ENCODE measurements at places on chromosomes 7 and 10.

DNA sequence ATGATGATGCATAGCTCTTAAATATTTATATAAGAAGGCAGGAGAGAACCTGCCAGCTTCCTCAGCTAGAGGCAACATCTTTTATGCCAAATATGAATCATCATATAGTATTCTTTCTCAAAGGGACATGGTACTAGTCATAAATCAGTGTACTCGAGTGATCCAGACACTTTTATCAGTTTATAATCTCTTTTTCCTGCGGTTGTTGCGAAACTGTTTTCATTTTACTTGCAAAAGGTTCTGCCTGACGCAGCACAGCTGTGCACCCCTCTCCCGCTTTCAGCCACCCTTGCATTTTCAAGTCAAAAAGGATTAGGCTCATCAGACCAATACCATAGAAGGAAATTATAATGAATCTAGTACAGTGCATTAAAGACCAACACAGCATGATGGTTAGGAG is 332.3 kb upstream of the PRKCQ start:
- DNase-seq, result no peak

DNA sequence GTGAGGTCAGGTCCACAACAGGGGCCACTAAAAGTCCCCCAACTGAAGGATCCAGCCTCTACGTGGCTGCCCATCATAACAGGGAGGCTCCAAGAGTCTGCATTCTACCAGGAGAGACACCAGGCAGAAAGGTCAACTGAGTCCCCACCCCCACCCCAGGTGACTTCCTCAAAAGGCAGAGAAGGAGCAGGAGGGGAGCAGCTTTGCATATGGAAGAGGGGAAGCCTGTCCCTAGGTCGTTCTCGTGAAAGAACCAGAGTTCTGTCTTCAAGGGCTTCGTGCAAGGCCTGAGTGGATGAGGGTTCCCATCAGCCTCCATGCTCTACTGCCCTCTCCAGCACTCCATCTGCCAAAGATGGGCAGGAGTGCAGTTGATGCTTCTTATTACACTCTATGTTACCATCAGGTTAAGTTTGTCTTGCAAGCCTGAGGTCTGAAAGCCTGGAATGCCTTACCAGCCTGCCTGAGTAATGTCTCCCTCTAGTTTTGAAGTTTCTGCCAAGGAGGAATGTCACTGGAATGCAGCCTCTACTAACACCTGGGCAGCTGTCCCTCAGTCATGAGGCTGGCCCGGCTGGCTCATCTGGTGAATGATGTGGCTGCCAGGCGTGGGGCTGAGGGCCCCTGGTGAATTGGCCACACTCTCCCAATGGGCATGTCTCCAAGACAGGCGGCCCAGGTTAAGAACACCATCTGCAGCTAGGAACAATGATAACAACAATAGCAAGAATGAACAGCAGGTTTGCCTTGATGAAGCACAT is 54.3 kb upstream of the SMNDC1 start:
- no peak for DNase-seq

DNA sequence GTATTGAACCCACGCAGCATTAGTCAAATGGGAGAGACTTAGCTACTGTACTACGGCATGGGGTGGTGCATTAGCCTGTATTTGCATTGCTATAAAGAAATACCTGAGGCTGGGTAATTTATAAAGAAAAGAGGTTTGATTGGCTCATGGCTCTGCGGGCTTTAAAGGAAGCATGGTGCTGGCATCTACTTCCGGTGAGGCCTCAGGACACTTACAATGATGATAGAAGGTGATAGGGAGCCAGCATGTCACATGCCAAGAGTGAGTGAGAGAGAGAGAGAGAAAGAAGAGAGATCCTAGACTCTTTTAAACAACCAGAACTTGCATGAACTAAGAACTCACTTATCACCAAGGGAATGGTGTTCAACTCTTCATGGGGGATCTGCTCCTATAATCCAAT is 27.2 kb upstream of the CREB3L2 start:
- DNase-seq, result no peak

GRCh38 chr7:67644151-67644550 is 647.5 kb downstream of the TYW1 start:
- no peak for DNase-seq

GRCh38 chr10:58546722-58547445 is 34.2 kb downstream of the BICC1 start:
- no peak for DNase-seq

- DNase-seq, result no peak
Measured at GRCh38 chr10:106338486-106338885, 826.0 kb downstream of the SORCS1 start.

- no peak for DNase-seq
Measured at GRCh38 chr10:84665883-84666463, 337.6 kb downstream of the CCSER2 start.

GRCh38 chr10:78867555-78867939 is 201.2 kb upstream of the ZMIZ1 start:
- DNase-seq, result no peak

GRCh38 chr7:81467964-81468363 is 301.9 kb downstream of the HGF start:
- DNase-seq, result no peak
